ENCODE measurements at places on chromosomes 16 and 17.

DNA sequence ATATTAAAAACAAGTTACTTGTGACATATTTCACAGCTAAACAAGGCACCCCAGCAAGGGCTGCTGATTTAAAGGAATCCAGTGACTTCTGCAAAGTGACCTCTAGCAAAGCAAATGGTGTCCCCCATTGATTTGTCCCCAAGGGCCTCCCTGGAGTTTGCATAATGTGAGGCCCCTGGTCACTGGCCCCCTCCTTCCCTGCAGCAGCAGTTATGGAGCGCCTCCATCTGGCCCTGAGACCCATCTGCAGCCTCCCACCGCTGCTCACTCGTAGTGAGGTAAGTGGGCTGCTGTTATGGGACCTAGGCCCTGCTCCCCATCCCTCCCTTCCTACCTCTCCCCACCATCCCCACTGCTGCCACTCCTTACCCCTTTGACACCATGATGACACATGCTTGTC is 19.6 kb upstream of the EEF2K start:
- no peak for DNase-seq

DNA sequence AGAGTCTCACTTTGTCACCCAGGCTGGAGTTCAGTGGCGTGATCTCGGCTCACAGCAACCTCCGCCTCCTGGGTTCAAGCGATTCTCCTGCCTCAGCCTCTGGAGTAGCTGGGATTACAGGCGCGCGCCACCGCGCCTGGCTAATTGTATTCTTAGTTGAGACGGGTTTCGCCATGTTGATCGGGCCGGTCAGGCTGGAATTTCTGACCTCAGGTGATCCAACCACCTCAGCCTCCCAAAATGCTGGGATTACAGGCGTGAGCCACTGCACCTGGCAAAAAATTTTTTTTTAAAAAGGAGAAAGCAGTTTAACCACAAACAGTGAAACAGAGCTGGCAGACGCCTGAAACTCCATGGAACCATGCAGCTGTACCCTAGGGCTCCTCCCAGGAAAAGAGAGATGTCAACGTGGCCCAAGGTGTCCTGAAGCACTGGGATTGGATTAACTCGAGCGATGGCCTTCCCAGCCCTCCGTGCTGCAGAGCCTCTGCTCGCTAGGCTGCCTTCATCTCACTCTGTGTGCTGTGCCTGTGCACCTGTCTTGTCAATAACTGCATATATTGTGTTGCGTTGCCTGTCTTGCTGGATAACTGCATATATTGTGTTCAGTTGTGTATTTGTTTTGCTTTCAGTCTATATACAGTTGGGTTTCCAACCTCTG is 29.6 kb upstream of the FOXK2 start:
- no peak for DNase-seq

DNA sequence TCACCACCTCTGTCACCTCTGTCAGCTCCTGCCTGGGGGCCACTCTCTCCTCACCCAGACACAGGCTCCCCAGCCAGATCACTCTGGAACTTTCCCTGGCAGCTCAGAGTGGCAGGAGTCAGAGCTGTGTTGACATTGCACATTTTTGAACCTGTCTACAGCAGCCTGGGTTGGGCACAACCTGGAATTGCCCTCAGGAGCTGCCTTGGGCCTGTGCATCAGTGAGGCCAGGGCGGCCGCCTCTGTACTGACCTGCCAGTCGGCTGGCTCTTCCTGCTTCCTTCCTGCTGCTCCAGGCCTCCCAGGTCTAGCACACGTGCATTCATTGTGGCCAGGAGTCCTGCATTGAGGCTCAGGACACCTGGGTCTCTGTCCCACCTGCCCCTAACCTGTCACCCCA is 14.2 kb upstream of the TMEM11 start:
- no peak for DNase-seq

DNA sequence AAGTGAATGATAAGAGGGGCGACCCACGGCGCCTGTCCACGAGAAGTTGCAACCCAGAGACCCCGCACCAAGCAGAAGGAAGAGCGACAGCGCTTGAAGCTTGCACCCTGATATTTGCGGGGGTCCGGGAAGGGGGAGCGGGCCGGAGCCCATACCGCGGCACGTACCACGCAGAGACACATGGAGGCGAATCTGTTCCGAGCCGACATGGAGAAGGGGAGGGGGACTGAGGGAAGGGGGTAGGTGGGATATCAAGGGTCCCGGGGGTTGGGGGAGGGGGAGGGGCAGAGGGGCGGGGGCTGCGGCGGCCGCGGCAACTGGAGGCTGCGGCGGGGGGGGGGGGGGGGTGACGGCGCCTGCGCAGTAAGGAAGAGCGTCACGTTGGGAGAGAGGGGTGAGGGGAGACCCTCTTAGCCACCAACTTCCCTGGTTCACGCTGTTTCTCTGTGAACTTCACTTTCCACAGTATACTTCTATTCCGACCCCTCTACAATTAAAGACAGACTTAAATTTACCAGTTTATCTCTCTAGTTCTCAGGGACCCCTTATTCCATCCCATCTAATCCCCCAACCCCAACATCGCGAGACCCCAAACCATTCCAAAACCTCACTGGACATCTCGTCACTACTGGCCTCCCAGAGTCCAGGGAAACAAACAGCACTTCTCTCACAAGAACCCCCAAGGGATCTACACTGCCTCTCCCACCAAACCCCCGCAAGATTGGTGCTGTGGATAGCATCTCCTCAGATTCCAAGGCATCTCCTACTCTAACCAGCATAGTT is 8.0 kb downstream of the DLG4 start:
- DNase-seq, result no peak

DNA sequence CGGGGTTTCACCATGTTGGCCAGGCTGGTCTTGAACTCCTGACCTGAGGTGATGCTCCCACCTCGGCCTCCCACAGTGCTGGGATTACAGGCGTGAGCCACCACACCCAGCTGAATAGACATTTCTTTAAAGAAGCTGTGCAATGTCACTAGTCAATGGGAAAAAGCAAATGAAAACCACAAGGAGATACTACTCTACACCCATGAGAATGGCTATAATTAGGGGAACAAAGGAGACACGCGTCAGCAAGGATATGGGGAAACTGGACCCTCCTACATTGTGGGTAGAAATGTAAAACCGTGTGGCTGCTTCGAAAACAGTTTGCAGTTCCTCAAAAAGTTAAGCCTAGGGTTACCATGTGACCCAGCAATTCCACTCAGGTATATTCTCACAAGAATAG is 103.4 kb downstream of the VPS53 start:
- no peak for DNase-seq

- DNase-seq, result no peak
These were observed 8.9 kb downstream of the LDAF1 start for GRCh38 chr16:21167360-21167759.

DNA sequence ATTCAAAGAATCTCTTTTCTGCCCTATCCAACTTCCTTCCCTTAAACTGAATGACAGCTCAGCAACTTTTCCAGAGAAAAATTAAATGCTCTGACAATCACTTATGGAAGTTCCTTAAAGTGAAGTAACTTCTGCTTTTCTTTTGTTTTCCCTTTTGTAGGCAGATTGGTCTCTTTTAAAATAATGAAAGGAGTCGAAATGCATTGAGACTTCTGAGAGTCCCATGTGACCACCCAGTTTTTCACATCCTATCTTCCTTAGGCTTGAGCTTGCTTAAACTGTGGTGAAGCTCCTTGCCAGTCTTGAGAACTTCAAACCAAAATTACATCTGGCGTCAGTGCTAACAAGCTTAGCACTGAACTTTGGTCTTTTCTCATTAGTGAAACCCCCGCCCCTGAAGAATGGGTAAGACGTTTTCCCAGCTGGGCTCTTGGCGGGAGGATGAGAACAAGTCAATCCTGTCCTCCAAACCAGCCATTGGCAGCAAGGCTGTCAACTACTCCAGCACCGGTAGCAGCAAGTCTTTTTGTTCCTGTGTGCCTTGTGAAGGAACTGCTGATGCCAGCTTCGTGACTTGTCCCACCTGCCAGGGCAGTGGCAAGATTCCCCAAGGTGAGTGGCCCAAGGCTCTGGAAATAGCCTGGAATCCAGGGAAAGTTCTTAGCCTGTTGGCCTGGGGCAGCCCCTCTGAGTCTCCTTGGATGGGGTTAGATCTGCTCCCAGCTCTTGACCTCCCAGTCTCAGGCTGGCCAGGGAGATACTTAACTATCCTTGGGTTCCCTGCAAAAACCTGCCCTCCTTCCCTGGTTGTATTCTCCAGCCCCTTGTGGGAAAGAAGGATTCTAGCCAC is 1.2 kb downstream of the TMEM106A start:
- DNase-seq, result no peak

DNA sequence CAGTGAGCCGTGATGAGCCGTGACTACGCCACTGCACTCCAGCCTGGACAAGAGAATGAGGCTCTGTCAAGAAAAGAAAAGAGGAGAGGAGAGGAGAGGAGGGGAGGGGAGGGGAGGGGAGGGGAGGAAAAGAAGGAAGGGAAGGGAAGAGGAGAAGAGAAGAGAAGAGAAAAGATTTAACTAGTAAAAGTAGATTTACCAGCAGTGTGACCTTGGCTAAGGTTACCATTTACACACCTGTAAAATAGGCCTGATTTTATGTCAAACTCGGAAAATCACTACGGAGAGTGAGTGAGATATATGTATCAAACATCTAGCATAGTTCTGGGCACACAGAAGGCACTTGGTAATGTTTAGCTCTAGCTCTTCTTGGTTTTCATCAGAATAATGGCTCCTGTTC is 109.2 kb downstream of the LYRM1 start:
- no peak for DNase-seq

DNA sequence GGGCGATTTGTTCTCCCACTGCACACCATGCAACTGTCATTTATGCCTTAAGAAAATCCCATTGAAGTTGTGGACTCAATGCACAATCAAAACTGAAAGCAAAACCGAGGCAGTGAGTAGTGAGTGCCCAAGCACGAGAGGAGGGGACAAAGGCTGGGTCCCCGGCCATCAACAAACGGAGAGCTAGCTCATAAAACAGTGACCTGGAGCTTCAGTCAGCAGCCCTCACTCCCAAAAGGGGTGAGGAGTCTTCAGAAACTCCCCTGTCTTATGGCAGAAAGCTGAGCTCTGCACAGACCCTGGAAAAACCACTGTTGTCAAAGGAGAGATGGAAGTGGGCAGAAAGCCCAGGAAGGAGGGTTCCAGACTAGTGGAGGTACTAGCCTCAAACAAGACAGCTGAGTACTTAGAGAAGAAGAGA is 96.9 kb downstream of the ADCY9 start:
- no peak for DNase-seq

DNA sequence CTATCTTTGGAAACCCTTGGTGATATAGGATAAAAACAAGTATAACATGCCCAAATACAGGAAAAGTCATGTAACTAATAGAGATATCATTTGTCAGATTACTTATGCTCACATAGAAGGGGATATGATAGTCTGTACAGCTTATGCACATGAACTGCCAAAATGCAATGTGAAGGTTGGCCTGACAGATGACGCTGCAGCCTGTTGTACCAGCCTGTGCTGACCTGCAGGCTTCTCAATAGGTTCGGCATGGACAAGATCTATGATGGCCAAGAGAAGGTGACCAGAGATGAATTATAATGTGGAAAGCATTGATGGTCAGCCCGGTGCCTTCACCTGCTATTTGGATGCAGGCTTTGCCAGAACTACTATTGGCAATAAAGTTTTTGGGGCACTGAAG is 12.7 kb downstream of the WFIKKN2 start:
- no peak for DNase-seq

- DNase-seq, result no peak
These were observed 914.9 kb downstream of the KCNJ2 start for GRCh38 chr17:71084219-71084618.

DNA sequence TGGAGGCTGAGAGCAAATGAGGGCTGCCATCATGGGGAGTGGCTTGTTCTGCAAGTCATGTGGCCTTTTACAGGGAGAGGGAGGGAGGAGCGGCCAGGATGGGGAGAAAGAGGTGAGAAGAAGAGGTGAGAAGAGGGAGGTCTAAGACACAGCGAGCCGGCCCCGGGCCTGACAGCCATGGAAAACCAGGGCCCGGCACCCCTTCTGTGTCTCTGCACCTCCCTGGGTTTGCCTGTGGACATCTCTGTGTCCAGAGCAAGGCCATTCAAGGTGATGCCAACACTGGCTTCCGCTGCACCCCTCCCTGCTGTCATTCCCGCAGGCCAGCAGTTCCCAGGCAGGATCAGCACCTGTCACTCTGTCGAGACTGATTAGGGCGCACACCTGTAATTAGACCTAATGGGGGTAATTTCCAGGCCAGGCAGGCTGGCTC is 75.6 kb downstream of the MGAT5B start:
- no peak for DNase-seq

DNA sequence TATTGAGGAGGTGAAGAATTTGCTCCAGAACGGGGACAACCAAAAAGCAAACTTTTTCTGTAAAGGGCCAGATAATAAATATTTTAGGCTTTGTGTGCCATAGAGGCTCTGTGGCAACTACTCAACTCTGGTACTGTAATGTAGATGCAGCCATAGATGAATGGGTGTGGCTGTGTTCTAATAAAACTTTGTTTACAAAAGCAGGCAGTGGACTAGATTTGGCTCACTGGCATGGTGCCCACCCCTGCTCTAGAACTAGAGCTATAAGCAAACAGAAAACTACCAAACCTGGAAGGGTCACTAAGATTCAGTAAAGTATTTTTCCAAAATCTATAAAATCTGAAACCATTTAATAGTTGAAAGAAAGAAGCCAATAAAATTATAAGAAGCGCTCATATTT is 24.6 kb upstream of the SMURF2 start:
- DNase-seq, result no peak

GRCh38 chr16:56734429-56734828 is 4.5 kb downstream of the NUP93 start:
- no peak for DNase-seq

DNA sequence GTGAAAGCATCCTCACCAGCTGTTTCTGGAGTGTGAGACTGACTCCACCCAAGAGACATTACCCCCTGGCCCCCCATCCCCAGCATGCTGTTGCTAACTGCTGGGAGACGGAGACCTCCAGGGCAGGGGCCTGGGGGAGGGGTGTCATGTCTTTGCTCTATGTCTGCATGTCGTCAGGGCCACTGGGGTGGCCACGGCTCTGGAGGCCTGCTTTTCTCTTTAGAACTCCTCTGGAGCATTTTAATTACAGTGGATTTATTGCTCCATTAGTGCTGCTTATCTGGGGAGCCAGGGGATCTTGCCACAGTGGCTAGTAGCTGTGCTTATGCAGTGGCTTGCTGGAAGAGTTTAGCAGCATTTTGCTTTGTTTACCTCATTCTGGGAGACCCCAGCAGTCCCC is 32.3 kb downstream of the CLEC16A start:
- no peak for DNase-seq

DNA sequence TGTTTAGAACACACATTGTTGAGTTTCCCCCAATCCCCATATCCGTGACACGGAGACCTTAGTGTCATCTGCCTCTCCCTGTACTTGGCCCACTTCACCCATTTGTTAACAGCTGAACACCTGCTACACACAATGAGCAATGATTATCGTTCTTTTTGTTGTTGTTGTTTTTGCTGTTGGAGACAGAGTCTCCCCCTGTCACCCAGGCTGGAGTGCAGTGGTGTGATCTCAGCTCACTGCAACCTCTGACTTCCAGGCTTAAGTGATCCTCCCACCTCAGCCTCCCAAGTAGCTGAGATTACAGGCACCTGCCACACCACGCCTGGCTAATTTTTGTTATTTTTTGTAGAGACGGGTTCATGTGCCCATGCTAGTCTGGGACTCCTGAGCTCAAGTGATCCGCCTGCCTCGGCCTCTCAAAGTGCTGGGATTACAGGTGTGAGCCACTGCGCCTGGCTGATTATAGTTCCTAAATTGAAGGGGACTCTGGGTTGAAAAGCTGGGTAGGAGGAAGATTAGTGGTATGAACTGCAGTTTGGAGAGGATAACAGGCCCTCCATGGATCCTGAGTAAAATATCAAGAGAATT is 21.6 kb downstream of the NDE1 start:
- no peak for DNase-seq

GRCh38 chr16:50944436-50944835 is 202.6 kb downstream of the CYLD start:
- DNase-seq, result no peak

- no peak for DNase-seq
These were observed 95.9 kb downstream of the HIC1 start for GRCh38 chr17:2150806-2151205.
